ENCODE measurements at places on chromosomes 1 and 21.
A peak's percentile ranks its signal among the peaks of the same experiment; 100 is the strongest.

GRCh38 chr1:194600716-194601115, 1414.3 kb upstream of the B3GALT2 start:
- DNase-seq: no peak

DNA sequence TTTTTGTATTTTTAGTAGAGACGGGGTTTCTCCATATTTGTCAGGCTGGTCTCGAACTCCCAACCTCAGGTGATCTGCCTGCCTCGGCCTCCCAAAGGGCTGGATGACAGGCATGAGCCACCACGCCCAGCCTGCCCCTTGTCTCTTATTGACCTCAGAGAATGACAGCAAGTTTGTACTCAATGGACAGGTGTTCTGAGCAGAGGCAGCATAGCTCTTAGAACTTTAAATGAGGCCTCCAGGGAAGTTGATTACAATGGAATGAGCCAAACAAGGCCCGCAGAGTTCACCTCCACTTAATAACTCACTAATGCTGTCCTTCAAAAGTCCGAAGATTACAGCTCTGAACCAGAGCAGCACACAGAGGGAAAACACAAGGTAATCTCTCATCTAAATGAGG, 10.9 kb downstream of the TMPRSS2 start:
- DNase-seq: no peak

- no peak for DNase-seq
Measured at GRCh38 chr1:236079703-236080102, 14.8 kb upstream of the NID1 start.

DNA sequence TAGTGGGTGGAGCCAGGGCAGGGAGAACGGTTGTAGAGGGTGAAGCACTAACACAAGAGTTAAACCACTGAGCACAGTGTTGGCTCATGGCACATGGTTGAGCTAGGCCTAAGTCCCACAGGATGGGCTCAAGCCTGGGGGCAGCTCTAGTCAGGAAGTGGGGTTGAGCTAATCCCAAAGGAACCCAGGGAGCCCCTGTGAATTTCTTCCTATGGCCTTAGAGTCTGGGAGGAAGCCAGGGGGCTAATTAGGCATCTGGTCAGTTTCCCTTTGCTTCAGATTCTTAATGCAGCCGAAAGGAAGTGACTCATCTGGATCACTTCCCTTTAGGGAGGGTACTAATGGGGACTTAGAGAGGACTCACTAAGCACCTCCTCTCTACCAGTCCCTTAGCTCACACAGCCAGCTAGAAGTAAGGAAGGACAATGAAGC, 10.1 kb downstream of the CFAP45 start:
- DNase-seq: peak; percentile 72

- no peak for DNase-seq
Measured at GRCh38 chr1:185070051-185070450, 24.7 kb downstream of the RNF2 start.

DNA sequence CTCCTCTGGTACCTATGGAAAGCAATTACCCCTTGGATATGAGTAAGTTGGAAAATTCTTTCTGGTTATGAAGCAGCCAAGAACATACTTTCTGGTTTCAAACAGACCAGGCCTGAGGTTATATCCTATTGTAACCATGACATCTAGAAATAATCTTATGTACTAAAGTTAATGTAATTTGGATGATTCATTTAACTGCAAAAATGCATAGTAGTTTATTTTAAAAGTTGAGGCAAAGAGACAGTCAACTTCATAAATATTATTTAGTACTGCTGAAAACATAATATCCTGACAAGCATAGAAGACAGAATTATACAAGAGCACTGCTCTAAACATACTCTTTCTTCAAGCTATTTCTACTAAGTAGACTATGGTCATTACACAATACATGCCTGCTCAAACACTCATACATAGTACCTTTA, 25.5 kb downstream of the ODF2L start:
- DNase-seq: no peak

GRCh38 chr1:169486281-169487051, 722 bp upstream of the SLC19A2 start:
- DNase-seq: no peak

DNA sequence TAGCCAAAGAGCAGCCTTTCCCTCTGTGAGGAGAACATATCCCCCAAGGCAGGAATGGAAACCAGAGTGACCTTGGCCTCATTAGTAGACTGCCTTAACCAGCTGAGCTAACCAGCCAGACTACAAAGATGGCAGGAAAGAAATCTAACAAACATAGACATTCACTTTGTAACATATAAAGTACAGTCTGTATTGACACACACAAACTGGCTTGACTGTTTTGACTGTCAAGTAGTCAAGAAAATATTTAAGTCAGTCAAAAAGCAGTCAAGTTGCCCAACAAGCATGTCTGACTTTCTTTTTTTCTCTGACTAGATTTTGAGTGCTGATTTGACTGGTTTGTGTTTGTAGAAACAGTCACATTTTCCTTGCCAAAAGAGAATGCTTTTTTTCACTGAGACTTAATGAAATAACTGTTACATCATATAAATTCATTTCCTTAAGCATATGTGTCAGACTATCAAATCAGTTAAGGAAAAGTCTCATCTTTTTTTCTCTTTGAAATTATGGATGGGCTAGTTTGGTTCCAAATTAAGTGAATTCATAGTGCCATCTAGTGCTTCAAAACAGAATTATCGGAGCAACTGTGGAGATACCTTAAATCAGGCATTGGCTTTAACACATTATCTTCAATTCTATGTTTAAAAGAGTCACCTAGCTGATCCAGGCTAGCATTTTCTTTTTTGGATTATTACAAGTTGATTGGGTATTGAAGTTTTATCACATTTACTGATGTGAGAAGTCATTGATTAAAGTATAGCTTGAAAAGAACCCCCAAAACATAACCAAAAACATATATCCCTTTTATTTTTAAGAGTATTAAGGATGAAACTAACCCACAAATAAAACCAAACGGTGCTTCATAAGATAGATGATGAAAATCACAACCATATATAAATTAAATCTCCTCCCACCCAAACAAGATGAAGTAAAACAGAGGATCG, 75.0 kb downstream of the ATP6V1G3 start:
- no peak for DNase-seq

DNA sequence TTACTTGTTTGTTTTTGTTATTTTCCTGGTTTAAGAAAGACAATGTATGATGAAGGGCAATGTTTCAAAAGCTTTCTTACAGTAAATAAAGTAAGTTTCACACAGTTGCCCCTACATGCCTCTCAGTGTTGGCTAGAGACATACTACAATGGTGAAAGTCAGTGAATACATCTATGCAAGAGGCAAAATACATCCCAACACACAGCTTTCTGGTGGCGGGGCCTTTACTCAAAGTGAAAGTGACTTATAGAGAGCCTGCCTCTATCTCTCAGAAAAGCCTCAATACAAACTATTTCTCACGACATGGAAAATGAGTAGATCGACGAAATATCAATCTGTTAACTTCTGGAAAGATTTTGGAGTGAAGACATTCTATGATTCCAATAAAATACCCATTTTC, 122.3 kb downstream of the SLC30A10 start:
- no peak for DNase-seq

DNA sequence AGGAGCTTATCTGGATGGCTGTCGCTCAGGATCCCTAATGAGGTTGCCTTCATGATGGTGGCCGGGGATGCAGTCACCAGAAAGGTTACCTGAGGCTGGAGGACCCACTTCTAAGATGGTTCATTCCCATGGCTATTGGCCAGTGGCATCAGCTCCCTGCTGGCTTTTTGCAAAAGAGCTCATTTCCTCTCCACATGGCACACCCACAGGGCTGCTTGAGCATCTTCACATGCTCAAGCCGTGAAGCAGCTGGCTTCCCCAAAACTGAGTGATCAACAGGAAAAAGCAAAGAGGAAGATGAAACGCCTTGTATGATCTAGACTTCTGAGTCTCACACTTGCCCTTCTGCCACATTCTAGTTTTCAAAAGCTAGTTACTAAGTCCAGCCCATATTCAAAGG, 124.6 kb upstream of the CXADR start:
- no peak for DNase-seq

GRCh38 chr1:59971464-59971911, 44.9 kb upstream of the CYP2J2 start:
- DNase-seq: peak; percentile 49

DNA sequence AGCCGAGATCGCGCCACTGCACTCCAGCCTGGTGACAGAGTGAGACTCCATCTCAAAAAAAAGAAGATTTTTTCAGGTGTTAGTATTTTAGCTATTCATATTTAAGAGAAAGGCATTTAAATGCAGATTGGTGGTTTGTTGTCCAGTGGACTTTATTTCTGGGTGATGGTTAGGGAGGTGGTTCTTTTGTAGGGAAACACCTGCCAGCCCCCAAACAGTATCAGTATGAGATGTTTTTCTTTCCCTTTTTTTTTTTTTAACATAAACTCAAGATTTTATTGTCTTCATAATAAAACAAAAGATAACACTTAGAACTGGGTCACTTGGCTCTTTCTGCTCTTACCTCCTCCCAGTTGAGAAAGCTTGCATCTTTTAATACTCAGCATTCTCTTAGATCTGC, 9.9 kb downstream of the CCDC18 start:
- DNase-seq: no peak

DNA sequence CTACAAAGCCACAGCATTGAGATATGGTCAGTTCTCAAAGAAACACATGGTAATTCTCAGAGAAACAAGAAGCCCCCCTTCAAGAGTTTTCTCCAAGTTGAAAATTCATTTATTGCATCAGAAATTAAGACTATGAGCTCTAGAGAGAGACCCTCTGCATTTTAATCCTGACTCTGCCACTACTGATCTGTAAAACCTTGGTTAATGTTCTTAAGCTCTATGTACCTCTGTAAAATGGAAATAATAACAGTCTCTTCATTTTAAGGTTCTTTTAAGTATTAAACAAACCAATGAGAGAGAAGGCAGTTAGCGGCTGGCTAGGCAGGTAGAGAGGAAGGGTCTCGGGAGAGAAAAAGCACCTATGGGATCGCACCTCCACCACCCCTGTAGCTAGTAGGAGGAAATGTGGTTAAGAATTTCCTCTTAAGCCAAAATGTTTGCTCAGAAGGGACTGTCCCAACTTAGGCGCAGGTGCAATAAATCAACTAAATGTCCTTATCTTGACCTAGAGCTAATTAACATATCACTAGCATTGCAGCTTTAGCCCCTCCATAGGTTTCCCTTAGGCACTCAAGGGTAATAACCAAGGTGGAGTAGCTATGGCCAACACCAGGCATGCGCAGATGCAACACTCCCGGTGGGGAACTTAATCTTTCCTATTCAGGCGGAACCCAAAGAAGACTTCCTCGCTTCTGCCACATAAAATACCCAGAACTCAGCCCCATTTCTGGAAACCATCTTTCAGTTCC, 1685.4 kb downstream of the MRPL39 start:
- DNase-seq: no peak

DNA sequence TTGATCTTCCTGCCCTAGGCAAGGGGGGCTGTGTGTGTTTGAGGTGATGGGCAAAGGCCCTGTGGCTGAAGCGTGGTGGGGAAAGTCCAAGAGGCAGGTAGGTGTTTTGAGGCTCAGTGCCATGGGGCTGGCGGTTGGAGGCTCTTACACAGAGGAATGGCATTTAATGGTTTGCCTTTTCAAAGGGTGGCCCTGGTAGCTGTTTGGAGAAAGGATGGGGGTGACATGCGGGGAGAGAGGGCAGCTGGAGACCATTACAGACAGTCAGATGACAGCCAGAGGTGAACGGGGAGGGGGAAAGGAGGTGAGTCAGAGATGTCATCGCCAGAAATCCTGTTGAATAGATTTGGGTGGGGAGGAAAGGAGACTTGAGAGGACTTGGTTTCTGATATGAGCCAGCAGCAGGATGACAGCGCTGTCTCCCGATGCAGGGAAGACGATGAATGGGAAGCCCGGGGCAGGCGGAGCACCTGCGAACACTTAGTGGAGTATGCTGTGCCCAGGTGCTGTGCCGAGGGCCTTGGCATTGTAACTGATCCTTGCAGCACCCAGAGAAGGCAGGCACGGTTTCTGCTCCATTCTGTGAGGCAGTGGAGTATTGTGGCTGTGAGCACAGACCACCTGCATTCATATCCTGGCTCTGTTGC, 56.3 kb downstream of the MAN1C1 start:
- DNase-seq: no peak

DNA sequence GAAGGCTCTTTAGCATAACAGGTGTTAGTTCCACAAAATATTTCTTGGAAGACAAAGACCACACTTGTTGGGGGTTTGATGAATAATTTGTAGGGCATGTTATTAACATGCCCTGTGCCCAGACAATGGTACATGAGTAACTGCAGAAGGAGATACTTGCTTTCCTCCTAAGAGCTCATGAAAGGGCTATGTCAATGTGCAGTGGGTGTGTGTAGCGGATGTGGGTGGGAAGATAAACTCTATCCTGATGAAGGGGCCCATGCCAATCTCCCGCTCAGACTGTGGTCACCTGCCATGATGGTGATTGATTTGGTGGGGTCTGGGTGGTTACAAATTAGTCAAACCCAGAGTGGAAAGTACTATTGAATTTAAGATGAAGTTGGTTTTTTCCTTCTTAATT, 69.8 kb upstream of the DNAH14 start:
- DNase-seq: no peak

- DNase-seq: no peak
Measured at GRCh38 chr21:28375708-28376385, 616.8 kb downstream of the LTN1 start.

DNA sequence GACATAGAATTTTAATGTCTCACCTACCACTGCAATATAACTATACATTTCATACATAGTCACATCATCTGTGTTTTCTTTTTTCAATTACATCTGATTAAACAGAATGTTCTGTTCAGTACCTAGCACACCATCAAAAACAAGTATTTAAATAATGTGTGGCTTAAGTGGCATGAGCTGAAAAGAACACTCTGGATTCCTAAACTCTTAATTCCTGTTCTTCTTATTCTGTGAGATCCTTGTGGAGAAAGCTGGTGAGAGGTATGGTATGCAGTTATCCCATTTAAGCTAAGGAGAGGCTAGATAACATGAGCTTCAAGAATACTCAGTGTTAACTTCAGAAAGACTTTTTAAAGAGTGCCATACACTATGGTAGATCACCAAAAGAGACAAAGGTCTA, 5.5 kb downstream of the TP53BP2 start:
- DNase-seq: no peak

DNA sequence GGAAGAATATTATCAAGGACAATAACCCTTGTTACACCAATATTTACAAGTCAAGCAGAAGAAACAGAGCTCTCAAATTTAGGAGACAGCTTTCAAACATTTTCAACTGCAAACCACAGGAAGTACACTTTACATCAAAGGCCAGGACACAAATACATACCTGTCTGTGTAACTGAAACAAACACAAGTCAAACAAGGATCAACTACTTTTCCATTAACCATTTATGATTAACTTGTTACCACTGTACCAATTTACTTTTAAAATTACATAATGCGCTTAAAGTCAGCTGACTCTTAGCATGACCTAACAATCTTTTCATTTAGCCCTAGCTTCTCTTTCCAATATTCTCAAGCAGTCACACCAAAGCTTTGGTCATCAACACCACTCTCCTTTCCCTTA, 43.5 kb downstream of the TRIM33 start:
- no peak for DNase-seq

- no peak for DNase-seq
Measured at GRCh38 chr1:94560333-94560732, 18.8 kb upstream of the F3 start.

All from CMK (cell line).